ENCODE measurements at places on chromosomes 12 and 14.

DNA sequence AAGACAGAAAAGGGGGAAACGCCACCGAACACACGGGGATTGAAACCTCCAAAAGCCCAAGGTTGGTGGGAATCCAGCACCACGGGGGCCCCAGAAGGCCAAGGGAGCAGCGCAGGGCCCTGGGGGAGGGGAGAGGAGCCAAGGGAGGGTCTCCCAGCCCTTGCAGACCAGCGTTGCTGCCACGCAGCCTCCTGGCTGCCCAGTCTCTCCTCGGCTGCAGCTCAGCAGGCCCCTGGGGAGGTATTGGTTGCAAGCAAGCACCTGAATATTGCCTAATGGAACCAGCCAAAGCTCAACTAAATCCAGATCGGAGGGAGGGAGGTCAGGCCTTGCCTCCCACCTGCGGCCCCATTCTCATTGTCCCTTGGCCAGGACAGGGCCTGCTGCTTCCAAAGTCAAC, 15.8 kb downstream of the TMEM229B start:
- DNase-seq = no peak

DNA sequence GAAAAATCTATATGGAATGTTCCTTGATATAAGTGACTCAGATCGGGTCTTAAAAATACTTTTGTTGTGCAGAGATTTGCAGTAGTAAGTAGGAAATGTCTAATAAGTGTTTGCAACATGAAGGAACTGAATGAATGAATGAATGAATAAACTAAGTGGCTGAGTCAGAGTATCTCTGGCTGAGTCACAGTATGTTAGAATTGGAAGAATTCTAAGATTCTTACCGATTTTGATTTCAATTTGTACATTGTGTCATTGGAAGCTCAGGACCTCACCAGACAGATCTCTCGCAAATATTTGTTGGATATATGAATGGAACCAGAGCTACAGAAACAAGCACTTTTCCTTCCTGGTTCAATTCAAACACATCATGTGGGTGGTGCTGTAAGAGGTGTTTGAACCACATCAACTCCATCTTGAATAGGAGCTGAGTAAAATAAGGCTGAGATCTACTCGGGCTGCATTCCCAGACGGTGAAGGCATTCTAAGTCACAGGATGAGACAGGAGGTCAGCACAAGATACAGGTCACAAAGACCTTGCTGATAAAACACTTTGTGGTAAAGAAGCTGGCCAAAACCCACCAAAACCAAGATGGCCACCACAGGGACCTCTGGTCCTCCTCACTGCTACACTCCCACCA, 123.9 kb upstream of the FOXN3 start:
- DNase-seq = no peak

GRCh38 chr14:74591899-74592298, 20.1 kb downstream of the LTBP2 start:
- DNase-seq = no peak

GRCh38 chr12:50052544-50052943, 4.9 kb upstream of the ASIC1 start:
- DNase-seq = no peak

GRCh38 chr12:102865821-102866615, 51.0 kb downstream of the PAH start:
- DNase-seq = no peak

DNA sequence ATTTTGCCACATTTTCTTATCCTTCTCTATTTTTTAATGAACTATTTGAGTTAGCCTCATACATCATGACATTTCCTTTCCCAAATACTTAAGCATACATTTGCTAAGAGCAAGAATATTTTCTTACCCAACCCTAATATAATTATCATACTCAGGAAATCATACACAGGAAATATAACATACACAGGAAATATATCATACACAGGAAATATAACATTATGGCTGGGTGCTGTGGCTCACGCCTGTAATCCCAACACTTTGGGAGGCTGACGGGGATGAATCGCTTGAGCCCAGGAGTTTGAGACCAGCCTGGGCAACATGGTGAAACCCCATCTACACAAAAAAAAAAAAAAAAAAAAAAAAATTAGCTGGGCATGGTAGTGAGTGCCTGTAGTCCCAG, 4.9 kb downstream of the NCKAP1L start:
- DNase-seq = no peak

- DNase-seq = no peak
Observed at GRCh38 chr12:45289245-45290215, 73.6 kb downstream of the ANO6 start.

GRCh38 chr12:115763376-115763775, 514.1 kb downstream of the MED13L start:
- DNase-seq = no peak

DNA sequence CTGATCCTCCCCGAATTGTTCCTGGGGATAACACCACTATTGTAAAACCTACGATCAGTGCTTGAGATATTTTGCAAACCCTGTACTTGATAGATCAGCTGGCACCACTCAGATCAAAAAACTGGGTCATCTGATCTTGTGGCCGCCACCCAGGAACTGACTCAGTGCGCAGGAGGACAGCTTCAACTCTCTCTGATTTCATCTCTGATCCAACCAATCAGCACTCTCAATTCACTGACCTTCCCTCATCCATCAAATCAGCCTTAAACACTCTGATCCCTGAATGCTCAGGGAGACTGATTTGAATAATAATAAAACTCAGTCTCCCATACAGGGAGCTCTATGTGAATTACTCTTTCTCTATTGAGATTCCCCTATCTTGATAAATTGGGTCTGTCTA, 4.2 kb upstream of the XPOT start:
- peak; percentile 26 for DNase-seq

DNA sequence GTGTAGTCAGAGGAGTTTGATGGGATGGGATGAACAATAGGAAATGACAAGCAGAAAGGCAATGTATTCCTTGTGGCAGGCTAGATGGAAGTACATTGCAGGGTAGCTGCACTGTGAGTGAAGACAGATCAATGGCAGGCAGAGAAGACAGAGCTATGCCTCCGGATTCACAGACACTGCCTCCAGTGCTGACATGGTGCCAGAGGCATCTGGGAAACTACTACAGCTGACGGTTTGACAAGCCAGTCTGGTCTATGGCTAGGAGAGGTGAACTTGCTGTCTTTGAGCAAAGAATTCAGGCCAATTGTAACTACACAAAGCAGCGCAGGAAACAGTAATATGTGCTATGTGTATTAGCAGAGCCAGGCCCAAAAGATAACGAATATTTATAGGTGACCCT, 193.5 kb downstream of the DIO2 start:
- no peak for DNase-seq

DNA sequence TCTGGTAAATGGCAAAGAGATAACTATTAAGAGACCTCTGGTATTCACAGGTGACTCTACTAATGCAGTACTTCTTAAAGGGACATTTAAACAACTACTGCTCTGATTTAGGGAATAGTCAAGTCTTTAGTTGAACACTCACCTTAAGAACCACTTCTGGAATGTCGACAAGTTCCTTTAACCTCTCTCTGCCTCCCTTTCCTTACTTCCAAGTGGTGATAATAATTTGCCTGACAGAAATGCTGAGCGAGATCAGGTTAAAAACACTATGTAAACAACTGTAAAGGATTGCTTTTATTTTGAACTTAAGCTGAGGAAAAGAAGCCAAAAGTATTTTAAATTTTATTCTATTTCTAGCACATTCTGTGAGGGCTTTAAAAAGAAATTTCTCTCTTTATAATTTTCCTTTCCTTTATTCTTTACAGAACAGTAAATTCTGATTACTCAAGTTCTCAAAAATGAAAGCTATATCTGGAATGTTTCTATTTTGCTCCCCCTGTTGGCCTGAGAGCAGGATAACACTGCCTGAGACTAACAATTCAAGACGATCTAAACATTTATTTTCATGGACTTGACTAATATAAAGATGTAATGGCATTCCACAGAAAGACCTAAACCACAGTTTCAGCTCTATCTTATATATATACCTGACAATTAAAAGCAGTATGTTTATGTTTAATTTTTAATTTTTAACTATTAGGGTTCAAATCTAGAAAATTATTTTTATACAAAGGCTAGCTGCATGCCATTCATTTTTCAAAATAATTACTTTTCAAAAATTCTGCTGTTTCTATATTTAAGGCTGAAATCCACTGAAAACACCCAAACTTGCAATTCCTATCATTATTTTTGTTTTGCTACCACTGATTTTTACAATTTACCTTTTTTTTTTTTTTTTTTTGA, 29.2 kb downstream of the ZCCHC8 start:
- DNase-seq = no peak

DNA sequence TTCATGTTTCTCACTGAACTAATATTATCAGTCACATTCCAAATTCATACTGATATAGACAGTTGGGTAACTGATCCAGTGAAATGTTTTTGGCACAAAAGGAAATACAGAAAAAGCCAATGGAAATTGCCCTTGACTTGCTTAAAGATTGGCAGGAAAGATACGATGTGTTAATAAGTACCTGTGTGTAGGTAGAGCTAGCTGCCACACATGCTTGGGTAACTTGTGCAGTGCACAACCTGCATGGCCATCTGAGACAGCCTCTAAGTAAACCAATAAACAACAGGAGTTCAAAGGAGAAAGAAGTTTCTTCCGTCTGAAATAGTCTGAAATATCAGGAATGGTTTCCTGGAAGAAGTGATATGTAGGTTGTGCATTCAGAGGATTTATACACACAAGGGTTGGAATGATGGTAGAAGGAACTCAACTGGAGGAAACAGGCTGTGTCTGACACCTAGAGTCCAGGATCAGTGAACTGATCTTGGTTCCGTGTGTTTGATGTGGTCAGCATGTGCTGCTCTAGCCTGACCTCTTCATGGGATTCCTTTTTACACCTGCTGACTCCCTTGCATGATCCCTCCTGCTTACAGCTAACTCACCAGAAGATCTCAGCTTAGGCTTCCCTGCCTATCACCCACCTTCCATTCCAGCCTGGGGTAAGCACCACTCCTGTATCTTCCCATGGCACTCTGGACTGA, 81.4 kb upstream of the KRR1 start:
- DNase-seq = no peak

DNA sequence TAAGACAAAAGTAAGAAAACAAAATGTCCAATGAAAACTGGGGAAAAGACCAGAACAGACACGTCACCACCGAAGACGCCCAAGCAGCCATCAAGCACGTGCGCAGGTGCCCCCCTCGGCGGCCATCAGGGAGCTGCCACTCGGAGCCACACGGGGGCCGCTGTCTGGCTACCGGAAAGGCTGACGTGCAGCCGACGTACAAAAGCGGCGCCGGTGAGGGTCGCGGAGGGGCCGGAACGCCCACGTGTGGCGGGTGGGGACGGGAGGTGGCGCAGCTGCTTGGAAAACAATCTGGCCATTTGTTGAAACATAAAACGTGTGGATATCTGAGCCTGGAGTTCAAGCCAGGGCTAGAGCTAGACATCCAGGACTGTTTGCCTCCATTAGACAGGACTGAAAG, 60.7 kb downstream of the GALNT9 start:
- DNase-seq = no peak

GRCh38 chr14:96030108-96030760, 8.9 kb upstream of the C14orf132 start:
- no peak for DNase-seq

DNA sequence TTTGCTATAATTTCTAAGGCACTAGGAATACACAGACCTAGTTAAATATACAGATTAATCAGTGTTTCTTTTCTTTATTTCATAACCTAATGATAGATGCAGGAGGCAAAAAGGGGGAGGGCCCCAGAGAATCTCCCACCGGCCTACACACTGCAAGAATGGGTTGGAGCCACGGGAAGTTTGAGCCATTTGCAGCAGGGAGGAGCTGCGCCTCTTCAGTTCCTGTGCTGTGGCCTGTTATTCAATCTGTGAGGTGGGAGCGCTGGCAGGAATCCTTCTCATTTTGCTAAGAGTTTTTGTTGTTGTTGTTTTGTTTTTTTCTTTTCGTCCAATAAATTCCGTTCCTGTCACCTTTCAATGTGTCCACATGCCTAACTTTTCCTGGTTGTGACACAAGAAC, 251.3 kb upstream of the RPL10L start:
- no peak for DNase-seq

DNA sequence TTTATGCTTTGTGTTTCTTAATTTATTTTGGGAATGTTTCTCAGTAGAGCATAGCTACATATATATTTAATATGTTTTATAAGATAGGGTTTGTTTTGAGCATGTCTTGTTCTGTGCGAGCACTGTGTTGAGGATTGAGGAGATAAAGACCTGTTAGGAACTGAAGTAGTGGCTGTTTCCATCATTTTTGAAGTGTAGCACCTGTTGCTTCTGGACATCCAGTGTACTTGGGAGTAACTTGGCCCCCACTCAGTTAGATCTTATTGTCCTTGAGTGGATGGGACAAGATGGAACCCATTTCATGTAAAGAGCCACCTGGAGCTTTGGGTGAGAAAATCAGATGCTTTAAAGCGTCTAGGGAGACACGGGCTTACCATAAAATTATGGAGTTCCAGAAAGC, 8.7 kb downstream of the PPP2R5C start:
- DNase-seq = no peak

- DNase-seq = no peak
Observed at GRCh38 chr14:21369949-21370679, 13.7 kb downstream of the SUPT16H start.

DNA sequence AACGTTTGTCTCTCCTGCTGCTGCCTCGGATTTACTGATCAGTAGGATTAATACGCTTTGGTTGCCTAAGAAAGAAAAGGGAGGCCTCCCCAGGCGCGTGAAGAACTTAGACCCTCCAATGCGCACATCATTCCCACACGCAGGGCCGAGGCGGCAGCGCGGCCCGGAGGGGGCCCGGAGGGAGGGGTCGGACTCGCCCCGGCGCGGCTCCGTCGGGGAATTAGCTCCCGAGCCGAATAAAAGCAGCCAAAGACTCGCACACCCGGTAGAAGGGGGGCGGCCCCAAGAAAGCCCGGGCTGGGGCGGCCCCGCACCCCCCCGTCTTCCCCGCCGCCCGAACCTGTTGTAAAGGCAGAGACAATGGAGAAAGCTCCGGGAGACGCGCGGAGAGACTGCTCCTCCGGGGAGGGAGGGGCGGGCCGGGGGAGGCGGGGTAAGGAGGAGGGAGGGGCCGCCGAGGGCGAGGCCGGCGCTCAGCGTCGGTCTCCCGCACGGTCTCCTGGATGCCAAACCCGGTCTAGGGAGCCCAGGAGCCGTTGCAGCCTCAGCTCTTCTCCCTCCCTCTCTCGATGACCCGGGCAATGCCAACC, at the start of gene NELL2:
Gene NELL2 (minus strand): TSS at position 362 of the 590 bp plus-strand sequence. CDS start 446 bp downstream, outside the sequence.
- peak; percentile 65 for DNase-seq

- DNase-seq = no peak
Observed at GRCh38 chr14:100884456-100884855, 19.1 kb downstream of the RTL1 start.

GRCh38 chr12:82886671-82887340, 200.1 kb downstream of the TMTC2 start:
- DNase-seq = no peak

GRCh38 chr12:15875863-15876262, 6.3 kb upstream of the STRAP start:
- no peak for DNase-seq
